ENCODE measurements at places on chromosomes 6 and 20. TPM values are rescaled to one million over a fixed set of nuclear protein-coding genes. Genes with fewer than 3 reads are reported as not detected.

Gene SLC52A3
- total RNA-seq: not detected

Gene IRAK1BP1
- total RNA-seq: 3.2 TPM

Gene TRIM31
- not detected for total RNA-seq

Gene JPH2
- total RNA-seq: 10.4 TPM

Gene SLC22A2
- 0.23 TPM for total RNA-seq

Gene DEFB124
- total RNA-seq: not detected

Gene TDRD6
- 0.05 TPM for total RNA-seq

Gene NOX3
- total RNA-seq: not detected

Gene OPN5
- total RNA-seq: not detected

Gene LHFPL5
- total RNA-seq: not detected

Gene MOXD1
- 118 TPM for total RNA-seq

Gene KIAA1755
- 0.65 TPM for total RNA-seq

Gene CAPN11
- total RNA-seq: not detected

Gene PDYN
- total RNA-seq: not detected

Gene KIF3B
- total RNA-seq: 31.5 TPM

Gene BMP6
- 2.1 TPM for total RNA-seq

Gene UBE2C
- total RNA-seq: 2.1 TPM

Gene PRSS35
- 18.7 TPM for total RNA-seq

Gene HTR1E
- not detected for total RNA-seq

Gene CCR6
- not detected for total RNA-seq

Gene PSMB1
- total RNA-seq: 338 TPM

Gene OR2B2
- total RNA-seq: not detected

Gene SLC16A10
- 0.30 TPM for total RNA-seq

Gene DNAH8
- not detected for total RNA-seq

Gene KCNB1
- total RNA-seq: not detected

Gene NDUFAF5
- total RNA-seq: 12.5 TPM

Gene TPD52L1
- total RNA-seq: 64.7 TPM

Gene PTPRT
- not detected for total RNA-seq

Gene SIGLEC1
- not detected for total RNA-seq

Gene TFAP2C
- not detected for total RNA-seq

Gene DYNLT1
- total RNA-seq: 54.0 TPM

Gene SLC17A9
- 28.8 TPM for total RNA-seq

Gene PNPLA1
- total RNA-seq: 0.05 TPM

Gene DDO
- 0.23 TPM for total RNA-seq

Gene VSTM2L
- 1.8 TPM for total RNA-seq

Gene RNF144B
- 0.74 TPM for total RNA-seq

Data from smooth muscle cell of the umbilical artery (primary cell).